Umbilical cord (tissue), 2 donors: ENCODE measurements at places on chromosomes 13 and 19. TPM values are rescaled to one million over a fixed set of nuclear protein-coding genes. Genes with fewer than 3 reads are reported as not detected.

The PRR36 gene
- total RNA-seq, result 0.96 TPM

The ICAM5 gene
- 3.4 TPM for total RNA-seq

The ZNF180 gene
- total RNA-seq, result 15.9 TPM

The ZNF560 gene
- total RNA-seq, result 8.4 TPM

The PPP1R37 gene
- 40.2 TPM for total RNA-seq

The EHD2 gene
- 65.5 TPM for total RNA-seq

- no peak for DNase-seq
Measured at GRCh38 chr13:108780706-108781105, 151.3 kb downstream of the MYO16 start.

GRCh38 chr19:50669302-50670101 lies 20.3 kb downstream of the C19orf81 start:
- DNase-seq, result no peak

GRCh38 chr13:24207841-24208667 lies 47.5 kb downstream of the SPATA13 start:
- peak; percentile 61 for DNase-seq

GRCh38 chr13:72959643-72960042 lies 99.2 kb upstream of the KLF5 start:
- no peak for DNase-seq

- no peak for DNase-seq
Measured at GRCh38 chr13:99559560-99559959, 58.3 kb downstream of the TM9SF2 start.

DNA sequence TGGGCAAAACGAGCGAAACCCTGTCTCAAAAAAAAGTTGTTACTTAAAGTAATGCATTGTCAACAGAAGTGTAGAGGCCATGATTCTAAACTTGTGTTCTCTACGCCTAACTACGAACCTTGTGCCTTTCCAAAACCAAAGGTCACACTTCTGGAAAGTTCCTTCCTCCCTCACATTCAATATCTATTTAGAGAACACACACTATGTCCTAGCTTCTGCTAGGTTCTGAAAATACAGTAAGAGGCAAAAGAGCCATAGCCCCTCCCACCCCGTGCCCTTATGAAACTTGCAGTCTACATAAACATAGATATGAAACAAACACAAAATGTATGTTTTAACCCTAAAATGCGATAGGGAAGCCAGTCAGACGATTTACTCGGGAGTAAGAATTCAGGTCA lies 36.4 kb downstream of the RNF6 start:
- DNase-seq, result no peak

DNA sequence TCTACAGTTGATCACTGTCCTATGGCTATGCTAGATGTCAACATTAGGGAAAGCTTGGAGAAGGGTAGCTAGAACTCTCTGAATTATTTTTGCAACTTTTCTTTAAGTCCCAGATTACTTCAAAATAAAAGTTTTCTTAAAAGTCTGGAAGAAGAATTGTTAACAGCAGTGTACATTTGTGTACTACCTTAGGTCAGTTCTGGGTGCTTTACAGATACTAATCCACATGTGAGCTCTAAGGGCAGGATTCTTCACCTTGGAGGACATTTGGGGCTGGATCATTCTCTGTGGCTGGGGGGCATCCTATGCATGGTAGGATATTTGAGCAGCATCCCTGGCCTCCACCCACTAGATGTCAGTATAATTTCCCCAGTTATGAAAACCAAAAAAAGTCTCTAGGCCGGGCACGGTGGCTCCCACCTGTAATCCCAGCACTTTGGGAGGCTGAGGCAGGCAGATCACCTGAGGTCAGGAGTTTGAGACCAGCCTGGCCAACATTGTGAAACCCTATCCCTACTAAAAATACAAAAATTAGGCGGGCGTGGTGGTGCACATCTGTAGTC lies 2.8 kb downstream of the BRME1 start:
- no peak for DNase-seq

DNA sequence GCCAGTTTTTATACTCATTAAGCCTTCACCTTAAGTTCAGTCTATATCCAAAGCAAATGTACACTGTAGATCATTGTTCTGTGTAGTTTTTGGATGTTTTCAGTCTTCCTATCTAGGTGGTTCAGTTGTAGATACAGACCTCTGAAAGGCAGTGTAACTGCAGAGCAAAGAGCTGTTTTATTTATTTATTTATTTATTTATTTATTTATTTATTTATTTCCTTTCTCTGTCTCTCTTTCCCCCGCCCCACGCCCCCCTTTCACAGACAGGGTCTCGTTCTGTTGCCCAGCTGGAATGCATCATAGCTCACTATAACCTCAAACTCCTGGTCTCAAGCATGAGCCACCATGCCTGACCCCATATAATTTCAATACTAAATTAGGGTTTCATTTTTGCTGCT lies 281.8 kb upstream of the KLHL1 start:
- no peak for DNase-seq

DNA sequence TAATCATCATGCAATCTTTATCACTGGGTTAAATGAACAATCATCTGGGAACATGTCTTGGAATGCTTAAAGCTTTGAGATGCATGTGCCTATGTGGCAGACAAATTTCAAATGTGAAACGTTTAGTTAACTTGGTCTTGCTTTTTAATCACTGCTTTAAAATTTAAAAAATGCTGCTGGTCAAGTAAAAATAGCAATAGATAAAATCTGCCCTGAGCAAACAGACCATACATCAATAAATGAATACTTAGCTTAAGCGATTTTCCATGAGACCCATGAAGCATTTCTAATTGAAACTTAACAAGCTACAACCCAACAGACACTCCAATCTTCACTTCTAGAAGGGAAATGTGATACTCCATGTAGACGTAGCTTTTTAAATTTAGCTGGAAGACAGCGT lies 1.9 kb upstream of the KL start:
- DNase-seq, result peak; percentile 16

GRCh38 chr13:20588529-20589110 lies 21.7 kb downstream of the IFT88 start:
- peak; percentile 48 for DNase-seq

- DNase-seq, result no peak
Measured at GRCh38 chr19:53131727-53132126, 983 bp downstream of the ZNF415 start.

DNA sequence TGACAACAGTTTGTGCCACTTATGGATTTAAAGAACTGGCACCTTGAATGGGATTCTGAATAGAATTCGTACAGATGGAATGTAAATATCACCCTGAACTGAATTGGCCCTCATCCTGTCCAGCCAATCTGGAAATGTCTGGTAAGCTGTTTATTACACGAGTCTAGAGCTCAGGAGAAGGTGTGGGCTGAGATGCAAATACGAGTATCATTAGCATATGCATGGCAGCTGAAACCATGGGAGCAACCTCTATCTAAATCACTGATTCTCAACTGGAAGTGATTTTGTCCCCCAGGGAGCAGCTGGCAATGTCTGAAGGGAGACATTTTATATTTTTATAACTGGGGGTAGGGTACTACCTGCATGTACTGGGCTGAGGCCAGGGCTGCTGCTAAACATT lies 15.6 kb upstream of the VWA8 start:
- DNase-seq, result no peak

DNA sequence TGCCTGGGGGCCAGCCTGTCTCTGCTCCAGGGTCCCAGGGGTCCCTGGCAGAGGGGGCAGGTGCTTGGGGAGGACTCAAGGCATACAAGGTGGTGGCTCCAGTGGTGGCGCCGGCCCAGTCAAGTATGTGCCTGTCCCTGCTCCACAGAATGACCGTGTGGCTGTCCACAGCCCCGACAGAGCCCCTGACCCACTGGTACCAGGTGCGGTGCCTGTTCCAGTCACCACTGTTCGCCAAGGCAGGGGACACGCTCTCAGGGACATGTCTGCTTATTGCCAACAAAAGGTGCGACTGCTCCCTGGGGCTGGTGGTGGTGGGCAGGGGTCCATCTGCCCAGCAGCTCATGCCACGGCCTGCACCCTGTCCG lies 8.2 kb downstream of the YIPF2 start:
- DNase-seq, result no peak

DNA sequence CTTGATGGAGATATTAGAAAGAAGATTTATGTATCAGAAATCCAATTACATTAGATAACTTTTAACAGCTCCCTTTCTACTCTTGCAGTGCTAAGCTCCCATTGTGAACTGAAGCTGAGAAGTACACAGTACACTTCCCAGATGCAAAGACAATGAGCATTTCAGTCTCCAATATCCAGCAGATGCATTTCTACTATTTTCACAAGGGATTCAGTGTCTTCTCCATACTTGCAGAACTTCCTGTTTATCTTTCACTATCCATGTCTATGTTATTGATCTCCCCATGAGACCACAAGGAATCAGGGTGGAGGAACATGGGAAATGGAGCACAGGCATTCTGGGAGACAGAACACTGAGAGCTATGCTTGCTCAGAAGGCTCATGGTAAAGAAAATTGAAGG lies 207.5 kb downstream of the ENOX1 start:
- DNase-seq, result no peak

DNA sequence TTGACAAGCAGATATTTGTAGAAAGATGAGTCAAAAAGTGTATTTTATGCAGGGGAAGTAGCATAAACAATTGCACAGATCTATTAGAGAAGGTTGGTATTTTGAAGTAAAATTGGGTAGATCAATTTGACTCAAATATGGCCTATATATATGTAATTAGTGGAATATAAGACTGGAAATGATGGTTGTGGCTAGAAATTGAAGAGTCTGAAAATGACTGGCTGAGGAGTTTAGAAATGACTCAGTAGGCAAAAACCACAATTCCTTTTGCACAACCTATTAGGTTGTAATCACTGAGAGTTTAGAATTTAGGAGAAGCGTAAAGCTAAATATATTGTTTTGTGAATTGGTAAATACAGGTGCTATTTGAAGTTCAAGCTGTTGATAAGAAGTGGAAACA lies 622.6 kb upstream of the PCDH20 start:
- DNase-seq, result no peak

DNA sequence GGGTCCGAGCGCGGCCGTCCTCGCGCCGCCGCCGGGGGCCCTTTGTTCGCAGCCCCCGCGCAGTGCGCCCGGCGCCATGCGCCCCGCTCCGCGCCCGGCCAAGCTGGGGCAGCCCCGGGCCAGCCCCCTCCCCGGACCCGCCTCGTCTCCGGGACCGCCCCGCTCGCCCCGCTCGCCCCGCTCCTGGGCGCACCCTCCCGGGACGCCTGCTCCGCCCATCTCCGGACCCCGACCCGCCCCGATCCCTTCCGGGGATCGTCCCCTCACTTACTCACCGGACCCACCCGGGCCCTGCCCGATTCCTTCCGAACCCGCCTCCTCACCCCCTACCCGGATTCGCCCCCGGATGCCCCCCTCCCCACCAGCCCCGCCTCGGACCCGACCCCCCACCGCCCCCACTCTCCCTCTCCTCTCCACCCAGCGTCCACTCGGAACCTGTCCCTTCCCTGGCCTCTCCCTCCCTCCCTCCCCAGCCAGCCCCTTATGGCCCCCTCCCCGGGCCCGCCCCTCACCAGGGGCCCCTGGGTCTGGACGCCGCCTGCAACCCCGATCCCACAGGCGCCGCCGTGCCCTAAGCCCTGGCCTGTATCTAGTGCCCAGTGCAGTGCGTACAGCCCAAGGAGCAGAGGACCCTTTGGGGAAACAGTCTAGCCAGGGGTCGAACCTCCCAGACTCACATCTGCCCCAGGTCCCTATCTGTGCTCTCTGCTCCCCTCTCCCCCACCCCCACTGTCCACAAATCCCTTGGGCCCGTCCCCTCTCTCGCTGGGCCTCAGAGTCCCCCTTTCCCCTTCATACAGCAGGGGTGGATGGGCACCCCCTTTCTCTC lies at the start of gene CPAMD8:
Gene CPAMD8, minus strand, starts transcription at position 105 of the 829 bp plus-strand sequence. CDS start 168 bp downstream, outside the sequence.
- no peak for DNase-seq

- no peak for DNase-seq
Measured at GRCh38 chr13:23372264-23372906, 61.1 kb downstream of the SACS start.

GRCh38 chr13:73522937-73523336 lies 464.1 kb downstream of the KLF5 start:
- no peak for DNase-seq

DNA sequence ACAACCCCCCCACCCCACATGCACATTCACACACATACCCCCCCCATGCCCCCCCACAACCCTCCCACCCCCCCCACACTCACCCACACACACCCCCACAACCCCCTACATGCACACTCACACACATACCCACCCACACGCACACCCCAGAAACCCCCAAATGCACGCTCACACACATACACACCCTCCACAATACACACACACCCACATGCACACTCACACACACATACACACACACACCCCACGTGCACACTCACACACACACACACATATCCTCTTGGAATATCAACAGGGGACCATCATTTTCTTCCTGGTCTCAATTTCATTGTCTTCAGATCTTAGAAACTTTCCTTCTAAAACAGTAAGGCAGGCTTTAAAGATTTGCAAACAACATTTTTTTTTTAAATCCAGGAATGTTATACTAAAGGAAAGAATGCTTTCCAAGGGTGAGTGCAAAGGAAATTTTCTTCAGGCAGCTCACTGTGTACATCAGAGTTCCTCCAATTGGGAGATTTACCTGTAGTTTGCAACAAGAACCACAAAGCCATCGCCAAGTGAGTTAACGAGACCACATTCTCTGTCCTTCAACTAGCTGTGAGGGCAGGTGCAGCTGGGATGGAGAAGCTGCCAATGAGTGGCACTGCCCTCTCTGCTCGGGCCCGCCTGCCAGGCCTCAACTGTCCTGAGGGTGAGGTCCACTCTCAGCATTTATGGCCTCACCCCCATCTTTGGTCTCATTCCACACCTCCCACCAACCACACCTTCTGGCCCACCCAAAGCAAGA lies 53.0 kb downstream of the MRPL57 start:
- DNase-seq, result no peak

- DNase-seq, result no peak
Measured at GRCh38 chr19:51121257-51121656, 3.4 kb upstream of the SIGLEC9 start.

GRCh38 chr19:40281381-40282208 lies 3.5 kb downstream of the AKT2 start:
- no peak for DNase-seq

DNA sequence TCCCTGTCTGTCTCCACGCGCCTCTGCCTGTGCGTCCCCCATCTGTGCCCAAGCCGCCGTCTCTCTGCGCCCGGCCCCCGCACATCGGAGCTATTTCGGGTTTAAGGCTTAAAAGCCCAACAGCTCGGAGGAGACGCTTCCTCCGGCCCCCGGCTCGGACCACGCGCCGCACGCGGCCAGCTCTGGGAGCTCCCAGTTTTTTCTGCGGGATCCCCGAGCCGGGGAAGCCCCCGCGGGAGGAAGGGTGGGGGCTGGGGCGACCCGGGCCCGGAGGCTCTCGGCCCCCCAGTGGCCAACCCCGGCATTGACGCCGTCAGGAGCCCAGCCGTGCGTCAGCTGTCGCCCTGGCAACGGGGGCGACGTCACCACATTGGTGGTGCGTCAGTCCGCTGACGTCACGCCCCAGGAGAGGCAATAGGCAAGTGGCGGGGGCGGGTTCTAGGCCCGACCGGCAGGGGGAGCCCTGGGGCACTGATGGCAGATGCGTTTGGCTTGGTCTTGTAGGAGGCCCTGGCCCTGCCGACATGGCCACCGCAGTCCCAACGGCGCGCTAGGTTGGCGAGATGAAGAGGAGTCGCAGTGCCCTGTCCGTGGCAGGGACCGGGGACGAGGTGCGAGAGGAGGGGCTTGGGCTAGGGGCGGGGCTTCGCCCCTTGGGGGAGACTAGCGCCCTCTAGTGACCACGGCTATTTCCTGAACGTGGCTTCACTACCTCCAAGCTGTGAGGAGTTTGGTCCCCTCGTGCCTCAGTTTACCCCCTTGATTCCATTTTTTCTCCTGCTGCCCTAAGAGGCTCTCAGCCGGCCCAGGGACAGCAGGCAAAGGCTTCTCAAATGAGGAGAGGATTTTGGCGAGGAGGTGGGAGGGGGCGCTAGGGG lies 3.7 kb upstream of the PDE4A start:
- peak; percentile 54 for DNase-seq

GRCh38 chr19:55383279-55384130 lies 587 bp downstream of the TMEM238 start:
- peak; percentile 53 for DNase-seq
